Lung microvascular endothelial cell (primary cell): ENCODE measurements at places on chromosomes 5 and 9. TPM values are rescaled to one million over a fixed set of nuclear protein-coding genes. Genes with fewer than 3 reads are reported as not detected.

The RAI14 gene
- 116 and 187 TPM in 2 replicates for total RNA-seq

The TICAM2 gene
- 0.20 and 0.22 TPM in 2 replicates for total RNA-seq

- DNase-seq: peak; percentile 87
These were observed 122.5 kb upstream of the RUSC2 start for GRCh38 chr9:35367451-35367850.

DNA sequence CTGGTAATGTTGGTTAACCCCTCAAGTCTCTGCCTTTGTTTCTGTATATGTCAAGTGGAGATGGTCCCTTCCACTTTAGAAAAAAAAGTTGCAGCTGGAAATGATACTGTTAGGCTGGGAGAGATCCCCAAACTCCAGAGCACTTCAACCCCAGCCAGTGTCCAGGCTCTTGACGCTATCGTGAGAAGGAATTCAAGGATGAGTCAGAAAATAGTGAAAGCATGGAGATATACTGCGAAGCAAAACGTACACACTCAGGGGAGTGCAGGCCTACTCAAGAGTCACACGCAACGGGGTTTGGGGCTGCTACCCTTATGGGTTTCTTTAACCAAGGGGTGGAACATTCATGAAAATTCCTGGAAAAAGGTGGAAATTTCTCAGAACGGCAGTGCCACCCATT is 24.9 kb downstream of the KCNV2 start:
- DNase-seq: no peak

- no peak for DNase-seq
These were observed 76.4 kb downstream of the TTLL11 start for GRCh38 chr9:122016744-122017143.

- DNase-seq: no peak
These were observed 13.2 kb upstream of the NR4A3 start for GRCh38 chr9:99808454-99808853.

DNA sequence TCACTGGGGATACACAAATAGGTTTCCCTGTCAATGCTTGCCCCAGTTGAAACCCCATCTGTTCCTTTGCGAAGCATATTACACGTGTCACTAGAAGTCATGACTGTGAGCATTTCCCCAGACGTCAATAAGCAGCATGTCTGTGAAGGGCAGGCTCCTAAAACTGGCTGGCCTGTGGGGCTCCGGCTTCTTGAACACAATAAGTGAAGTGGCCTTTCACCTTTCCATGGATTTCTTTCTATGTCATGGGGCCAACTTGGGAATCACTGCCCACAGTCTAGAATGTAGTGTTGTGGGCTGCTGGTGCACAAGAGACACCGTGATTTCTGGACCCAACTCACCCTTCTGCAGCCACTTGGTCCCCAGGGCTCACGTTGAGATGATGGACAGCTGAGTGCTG is 60.4 kb upstream of the CTSL start:
- no peak for DNase-seq

GRCh38 chr9:13070612-13071595 is 208.6 kb downstream of the MPDZ start:
- no peak for DNase-seq
